ENCODE measurements at places on chromosomes 2 and 18. TPM values are rescaled to one million over a fixed set of nuclear protein-coding genes. Genes with fewer than 3 reads are reported as not detected.

THSD7B gene
- 4.0 TPM for polyA plus RNA-seq

TEX44 gene
- polyA plus RNA-seq: not detected

DPY30 gene
- polyA plus RNA-seq: 103 TPM

CTNNA2 gene
- 94.0 TPM for polyA plus RNA-seq

EDAR gene
- polyA plus RNA-seq: 0.77 TPM

NGEF gene
- 46.3 TPM for polyA plus RNA-seq

PLB1 gene
- polyA plus RNA-seq: 10.5 TPM

PSMA8 gene
- polyA plus RNA-seq: 0.21 TPM

KIF1A gene
- 449 TPM for polyA plus RNA-seq

FOXD4L1 gene
- polyA plus RNA-seq: 1.6 TPM

DNAH6 gene
- 1.6 TPM for polyA plus RNA-seq

MOGAT1 gene
- 0.20 TPM for polyA plus RNA-seq

SIX2 gene
- polyA plus RNA-seq: 0.16 TPM

CPLX4 gene
- 0.35 TPM for polyA plus RNA-seq

CGREF1 gene
- polyA plus RNA-seq: 48.0 TPM

BCL11A gene
- polyA plus RNA-seq: 58.0 TPM

INO80C gene
- 21.8 TPM for polyA plus RNA-seq

DNA sequence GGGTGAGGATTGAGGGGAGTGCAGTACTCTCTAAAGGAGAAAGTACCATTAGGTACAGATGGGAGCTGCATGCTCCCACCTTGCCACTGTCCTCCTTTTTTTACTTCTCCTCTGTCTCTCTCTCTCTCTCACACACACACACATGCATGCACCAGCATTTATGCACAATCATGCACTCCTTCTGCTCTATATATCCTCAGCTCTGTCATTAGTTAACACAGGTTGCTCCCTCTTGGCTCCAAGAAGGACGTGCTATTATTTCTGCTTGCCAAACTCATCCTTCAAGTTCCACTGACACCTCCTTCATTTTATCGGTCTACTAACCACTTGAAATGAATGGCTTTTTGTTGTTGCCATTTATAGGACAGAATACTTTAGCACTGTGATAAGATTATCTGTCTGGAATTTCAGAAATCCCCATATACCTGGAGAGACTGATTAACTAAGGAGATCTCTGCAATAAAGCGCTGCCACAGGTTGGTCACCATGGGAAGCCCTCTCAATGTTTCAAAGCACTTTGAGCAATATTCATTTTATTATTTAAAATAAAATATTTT is 178.5 kb upstream of the TRIB2 start:
- H3K27me3 ChIP-seq: no peaks in the 10 kb centered on the region
- H3K4me3 ChIP-seq: no peak overlapping the region
- no peak for DNase-seq
- H3K27ac ChIP-seq: no peak overlapping the region
- H3K4me1 ChIP-seq: no peaks in the 10 kb centered on the region
- H3K36me3 ChIP-seq: no peaks in the 10 kb centered on the region

- H3K4me1 ChIP-seq: no peaks in the 10 kb centered on the region
- no peak for DNase-seq
- H3K27me3 ChIP-seq: no peaks in the 10 kb centered on the region
- no peak overlapping the region for H3K27ac ChIP-seq
These were observed 23.5 kb upstream of the MTERF4 start for GRCh38 chr2:241125626-241126025.

- no peak for DNase-seq
- no peaks in the 10 kb centered on the region for H3K36me3 ChIP-seq
- H3K4me3 ChIP-seq: no peak overlapping the region
- no peaks in the 10 kb centered on the region for H3K27me3 ChIP-seq
- no peaks in the 10 kb centered on the region for H3K4me1 ChIP-seq
These were observed 33.2 kb downstream of the CDH2 start for GRCh38 chr18:28143725-28144124.

DNA sequence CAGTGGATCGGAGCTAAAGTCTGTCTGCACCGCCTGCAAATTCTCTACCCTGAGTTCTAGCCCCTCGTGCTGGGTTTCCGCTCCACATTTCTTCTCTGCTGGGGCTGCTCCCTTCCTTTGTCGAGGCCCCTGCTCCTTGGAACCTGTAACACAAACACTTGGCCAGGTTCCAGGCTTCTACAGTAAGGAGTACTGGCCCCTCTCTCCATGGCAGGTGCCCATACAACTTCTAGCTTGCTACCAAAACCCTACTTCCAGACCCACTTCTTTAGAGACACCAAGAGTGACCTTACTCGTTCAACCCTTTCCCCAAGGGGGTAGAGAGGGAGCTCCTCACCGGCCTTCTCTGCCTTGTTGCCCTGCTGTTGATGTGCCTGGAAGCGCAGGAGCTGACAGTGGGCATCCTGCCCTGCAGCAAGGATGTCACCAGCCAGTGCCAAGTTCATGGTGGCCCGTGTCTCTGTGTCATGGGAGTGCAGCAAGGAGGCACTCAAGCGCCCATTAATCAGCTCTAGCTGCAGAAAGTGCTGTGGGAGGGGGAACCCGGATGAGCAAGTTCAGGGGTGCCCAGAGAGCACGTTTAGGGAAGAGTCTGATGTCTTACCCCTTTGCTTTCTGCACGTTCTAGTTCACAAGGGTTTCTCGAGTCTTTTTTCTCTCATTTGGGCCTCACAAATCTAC is 1.1 kb downstream of the PREB start:
- H3K27me3 ChIP-seq: no peaks in the 10 kb centered on the region
- H3K27ac ChIP-seq: no peak overlapping the region
- peaks cover 28% of the 10 kb centered on the region for H3K4me1 ChIP-seq

DNA sequence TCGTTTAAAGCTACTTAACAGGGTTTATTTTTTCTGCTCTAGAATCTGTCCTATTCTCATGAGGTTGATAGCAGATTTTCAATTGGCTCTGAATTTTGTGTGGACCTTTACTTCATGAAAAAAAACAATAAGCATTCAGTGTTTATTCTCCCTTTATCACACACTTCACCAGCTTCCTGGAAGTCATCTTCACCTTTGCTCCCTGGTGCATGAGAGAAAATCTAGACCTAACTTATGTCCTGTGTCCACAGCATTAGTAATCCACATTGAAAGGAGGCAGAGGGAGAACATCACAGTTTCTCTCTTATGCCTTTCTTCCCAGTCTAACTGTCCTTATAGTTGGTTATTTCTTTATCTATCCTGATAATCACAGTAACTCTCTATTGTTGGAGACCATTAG is 316.1 kb downstream of the PTH2R start:
- no peaks in the 10 kb centered on the region for H3K27me3 ChIP-seq
- H3K4me3 ChIP-seq: no peak overlapping the region
- no peaks in the 10 kb centered on the region for H3K36me3 ChIP-seq
- no peak for DNase-seq
- H3K27ac ChIP-seq: no peak overlapping the region

DNA sequence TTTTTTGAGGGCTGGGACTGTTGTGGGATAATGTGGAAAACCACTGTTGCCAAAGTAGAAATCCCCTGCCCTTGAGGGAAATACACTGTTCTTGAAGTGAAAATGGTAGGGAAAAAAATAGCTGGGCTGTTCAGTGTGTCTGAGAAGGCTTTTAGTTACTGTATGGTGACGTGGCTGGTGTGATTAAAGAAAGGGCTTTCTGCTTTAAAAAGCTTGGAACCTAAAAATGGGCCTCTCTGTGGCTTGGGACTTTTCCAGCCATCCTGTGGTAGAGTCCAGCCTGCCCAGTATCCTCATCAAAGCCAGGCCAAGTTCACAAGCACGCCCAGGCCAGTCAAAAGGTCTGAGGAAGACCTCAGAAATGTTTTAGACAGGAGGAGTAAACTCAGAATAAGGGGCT is 6.8 kb downstream of the MGAT5 start:
- H3K27me3 ChIP-seq: no peaks in the 10 kb centered on the region
- no peaks in the 10 kb centered on the region for H3K36me3 ChIP-seq
- H3K4me3 ChIP-seq: no peak overlapping the region

- H3K27ac ChIP-seq: no peak overlapping the region
- no peaks in the 10 kb centered on the region for H3K36me3 ChIP-seq
- no peak overlapping the region for H3K4me3 ChIP-seq
- no peaks in the 10 kb centered on the region for H3K27me3 ChIP-seq
These were observed 144.6 kb upstream of the ZNF521 start for GRCh38 chr18:25496544-25496943.

DNA sequence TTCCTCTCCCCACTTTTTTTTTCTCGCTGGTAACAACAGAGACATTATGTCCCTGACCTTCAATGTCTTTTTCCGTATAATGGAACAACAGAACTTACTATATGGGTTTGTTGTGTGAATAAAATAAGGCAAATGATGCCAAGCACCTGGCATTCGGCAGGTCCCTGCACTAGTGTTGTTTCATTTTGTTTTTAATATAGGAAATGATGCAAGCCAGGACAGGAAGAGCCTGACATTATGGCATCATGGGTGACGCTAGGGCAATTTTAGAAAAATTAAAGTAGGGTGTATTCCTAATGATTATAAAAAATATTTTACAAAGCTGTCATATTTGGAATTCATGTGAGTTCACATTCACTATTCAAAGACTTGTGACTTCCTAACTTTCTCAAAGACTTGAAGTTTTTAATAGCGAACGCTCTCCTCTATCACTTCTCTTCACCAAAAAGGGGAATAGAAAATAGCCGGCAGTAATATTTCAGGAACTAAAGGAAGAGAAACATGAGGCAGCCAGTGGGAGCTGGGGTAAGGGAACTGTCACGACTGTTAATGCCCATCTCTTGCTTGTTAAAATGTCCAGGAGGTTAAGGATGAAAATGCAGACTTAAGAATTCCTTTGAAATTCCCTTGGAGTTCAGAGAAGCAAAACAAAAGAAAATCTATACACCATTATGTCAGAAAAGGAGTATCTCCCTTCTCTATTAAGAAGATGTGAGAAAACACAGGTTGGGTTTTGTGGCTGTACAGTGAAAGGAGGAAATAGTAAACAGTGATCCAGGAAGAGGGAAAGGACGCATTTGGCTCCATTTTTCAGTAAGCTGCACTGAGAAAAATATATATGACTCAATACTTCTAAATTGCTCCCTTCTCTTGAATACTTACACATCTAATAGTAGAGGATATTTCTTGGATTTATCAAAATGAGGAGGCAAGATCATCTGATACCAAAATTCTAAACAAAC is 60.2 kb downstream of the DPP4 start:
- H3K27ac ChIP-seq: no peak overlapping the region
- no peak overlapping the region for H3K4me3 ChIP-seq
- peaks cover 2% of the 10 kb centered on the region for H3K27me3 ChIP-seq
- H3K36me3 ChIP-seq: no peaks in the 10 kb centered on the region
- no peak for DNase-seq
- no peaks in the 10 kb centered on the region for H3K4me1 ChIP-seq

GRCh38 chr18:14969500-14969899 is 221.5 kb downstream of the ANKRD30B start:
- no peak overlapping the region for H3K4me3 ChIP-seq
- no peak for DNase-seq
- no peak overlapping the region for H3K27ac ChIP-seq
- H3K27me3 ChIP-seq: no peaks in the 10 kb centered on the region
- H3K4me1 ChIP-seq: no peaks in the 10 kb centered on the region

- H3K36me3 ChIP-seq: no peaks in the 10 kb centered on the region
- no peaks in the 10 kb centered on the region for H3K4me1 ChIP-seq
- DNase-seq: no peak
- no peak overlapping the region for H3K4me3 ChIP-seq
- no peaks in the 10 kb centered on the region for H3K27me3 ChIP-seq
These were observed 60.5 kb downstream of the INSIG2 start for GRCh38 chr2:118148809-118149208.

DNA sequence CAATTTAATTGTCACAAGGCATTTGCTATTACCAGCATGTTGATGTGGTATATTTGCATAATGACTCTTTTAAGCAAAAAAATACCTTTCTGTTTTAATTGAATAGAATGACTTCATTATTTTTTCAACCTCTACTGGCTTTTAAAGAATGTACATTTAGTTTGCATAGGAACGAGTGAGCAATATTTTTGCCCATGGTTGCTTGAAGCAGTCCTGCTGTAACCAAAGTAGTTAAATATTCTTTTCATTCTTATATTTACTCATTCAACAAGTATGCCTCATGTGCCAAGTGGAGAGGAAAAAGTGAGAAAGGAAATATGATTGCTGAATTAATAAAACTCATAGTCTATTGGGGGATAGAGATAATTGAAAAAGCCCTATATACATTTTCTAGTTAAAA is 184.7 kb downstream of the DSEL start:
- H3K4me1 ChIP-seq: no peaks in the 10 kb centered on the region
- H3K27me3 ChIP-seq: no peaks in the 10 kb centered on the region
- no peaks in the 10 kb centered on the region for H3K36me3 ChIP-seq
- DNase-seq: no peak

DNA sequence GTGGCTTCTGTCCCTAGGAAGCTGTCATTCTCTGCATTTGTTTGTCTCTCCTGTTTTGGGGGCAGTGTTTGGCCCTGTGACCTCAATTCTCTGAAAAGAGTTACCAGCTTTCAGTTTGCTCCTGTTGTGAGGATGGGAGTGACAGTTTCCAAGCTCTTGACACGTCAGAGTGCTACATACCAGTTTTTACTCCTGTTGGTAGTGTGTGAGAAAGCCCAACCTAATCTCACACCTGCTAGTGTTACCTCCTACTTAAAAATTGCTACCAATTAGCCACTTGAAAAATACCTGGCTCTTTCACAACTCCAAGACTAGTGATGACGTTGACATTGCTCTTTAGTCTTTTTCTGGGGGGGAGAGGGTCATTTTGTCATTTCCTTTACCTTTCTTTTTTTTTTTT is 14.1 kb downstream of the SKA1 start:
- H3K27me3 ChIP-seq: no peaks in the 10 kb centered on the region
- no peak overlapping the region for H3K27ac ChIP-seq
- no peaks in the 10 kb centered on the region for H3K4me1 ChIP-seq
- no peaks in the 10 kb centered on the region for H3K36me3 ChIP-seq

DNA sequence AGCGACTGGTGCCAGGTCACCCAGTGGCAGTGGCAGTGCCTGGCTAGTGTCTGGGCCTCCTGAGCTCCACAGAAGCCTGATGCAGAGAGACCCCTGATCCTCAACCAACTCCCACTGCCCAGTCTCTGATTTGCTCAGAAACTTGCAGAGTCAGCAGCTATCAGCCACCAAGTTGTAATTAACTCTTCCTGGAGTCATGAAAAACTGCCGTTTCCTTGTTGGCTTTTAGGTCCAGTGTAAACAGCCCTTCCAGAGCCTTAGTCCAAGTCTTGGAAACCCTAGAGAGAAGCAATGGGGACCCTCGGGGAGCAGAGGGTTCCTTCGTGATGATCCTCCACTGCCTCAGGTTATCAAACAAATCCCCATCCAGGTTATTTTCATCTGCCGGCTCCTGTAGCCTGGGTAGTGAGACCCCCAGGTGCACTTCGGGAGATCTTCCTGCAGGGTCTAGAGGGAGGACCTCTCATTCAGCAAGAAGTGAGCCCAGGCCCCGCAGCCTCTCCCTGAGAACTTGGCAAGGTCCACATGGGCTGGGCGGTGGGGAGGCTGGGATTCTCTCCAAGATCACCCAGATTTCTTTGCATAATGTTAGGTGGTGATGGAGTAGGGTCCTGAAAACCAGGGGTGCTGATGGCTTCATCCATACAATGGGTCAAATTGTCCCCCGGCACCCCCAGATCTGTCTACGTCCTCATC is 137.7 kb upstream of the HDAC4 start:
- no peaks in the 10 kb centered on the region for H3K27me3 ChIP-seq
- H3K4me3 ChIP-seq: no peak overlapping the region
- no peak for DNase-seq
- peaks cover 22% of the 10 kb centered on the region for H3K4me1 ChIP-seq
- no peaks in the 10 kb centered on the region for H3K36me3 ChIP-seq
